ENCODE measurements at places on chromosomes 5 and 9.

DNA sequence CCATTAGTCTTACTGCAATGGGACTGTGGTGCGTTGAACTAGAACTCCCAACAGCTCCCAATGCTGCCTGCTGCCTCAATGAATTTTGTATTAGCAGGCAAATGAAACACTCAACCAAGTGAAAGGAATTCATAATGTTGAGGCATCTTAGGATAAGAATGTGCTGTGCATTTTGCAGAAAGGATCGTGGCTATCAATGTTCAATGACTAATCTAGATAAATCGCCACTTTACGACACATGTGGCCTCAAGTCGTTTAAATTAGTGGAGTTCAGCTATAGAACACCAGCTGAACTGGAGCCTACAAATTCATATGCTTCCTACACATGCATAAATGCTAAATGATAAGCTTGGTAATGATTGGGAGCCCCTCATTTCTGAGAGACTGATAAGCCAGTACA is 318.4 kb downstream of the PSAT1 start:
- DNase-seq, result no peak

DNA sequence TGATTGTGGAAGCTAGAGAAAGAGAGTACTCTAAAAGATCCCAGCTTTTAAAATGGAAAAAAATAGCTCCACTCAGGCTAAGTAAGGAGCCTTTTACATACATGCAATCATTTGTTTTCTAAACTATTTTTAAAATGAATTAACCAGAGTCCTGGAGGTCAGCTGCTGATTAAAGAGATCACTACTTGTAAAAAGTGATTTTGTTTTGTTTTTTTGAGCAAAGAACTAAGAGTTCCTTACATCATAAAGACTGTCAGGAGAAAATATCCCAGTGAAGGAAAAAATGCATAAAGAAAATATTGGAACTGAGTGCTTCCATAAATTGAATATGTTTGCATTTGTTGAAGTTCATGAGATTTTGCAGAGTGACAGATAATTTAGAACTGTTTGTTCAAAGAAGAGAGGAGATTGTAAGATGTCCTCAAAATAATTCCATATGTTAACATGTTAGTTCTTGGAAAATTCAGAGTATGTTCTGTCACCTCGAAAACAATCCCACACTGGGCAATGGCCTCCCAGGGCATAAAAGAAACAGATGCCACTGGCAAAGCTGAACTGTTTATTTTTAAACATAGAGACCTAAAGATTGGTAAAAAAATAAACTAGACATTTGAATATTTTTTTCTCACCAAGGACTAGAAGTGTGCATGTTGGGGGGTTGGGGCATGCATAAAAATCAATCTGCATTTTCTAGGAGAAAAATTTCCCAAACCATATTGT is 264.7 kb downstream of the NPR3 start:
- no peak for DNase-seq

DNA sequence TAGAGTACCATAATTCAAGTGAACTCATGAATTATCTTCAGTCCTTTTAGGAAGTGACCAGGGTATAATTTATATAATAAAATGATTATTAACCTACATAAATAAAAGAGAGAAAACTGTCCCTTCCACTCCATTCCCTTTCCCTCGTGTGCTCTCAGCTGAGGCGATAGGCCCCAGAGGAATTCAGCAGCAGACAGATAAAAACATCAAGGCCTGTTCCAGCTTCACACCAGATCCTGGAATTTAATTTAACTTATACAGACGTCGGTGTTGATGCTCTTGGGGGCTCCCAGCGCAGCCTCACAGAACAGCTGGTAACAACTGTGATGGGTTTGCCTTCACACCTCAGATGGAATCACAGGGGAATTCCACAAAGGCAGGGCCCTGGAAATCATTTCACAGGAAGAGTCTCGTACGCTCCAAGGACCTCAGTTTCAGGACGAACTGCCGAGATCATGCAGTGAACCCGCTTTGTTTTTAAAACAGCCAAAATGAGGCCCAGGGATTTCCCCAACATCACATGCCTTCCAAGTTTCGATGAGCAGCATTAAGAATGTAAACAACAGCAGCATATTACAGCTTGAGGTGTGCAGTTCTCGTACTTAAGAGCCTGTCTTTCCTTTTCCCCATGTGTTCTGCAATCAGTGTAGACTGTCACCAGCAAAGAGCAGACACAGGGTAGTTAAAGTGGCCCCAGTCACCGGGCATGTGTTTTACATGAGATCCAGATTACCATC is 73.6 kb upstream of the ALDH1B1 start:
- no peak for DNase-seq

- no peak for DNase-seq
Observed at GRCh38 chr5:126939887-126940286, 90.5 kb downstream of the MARCHF3 start.

DNA sequence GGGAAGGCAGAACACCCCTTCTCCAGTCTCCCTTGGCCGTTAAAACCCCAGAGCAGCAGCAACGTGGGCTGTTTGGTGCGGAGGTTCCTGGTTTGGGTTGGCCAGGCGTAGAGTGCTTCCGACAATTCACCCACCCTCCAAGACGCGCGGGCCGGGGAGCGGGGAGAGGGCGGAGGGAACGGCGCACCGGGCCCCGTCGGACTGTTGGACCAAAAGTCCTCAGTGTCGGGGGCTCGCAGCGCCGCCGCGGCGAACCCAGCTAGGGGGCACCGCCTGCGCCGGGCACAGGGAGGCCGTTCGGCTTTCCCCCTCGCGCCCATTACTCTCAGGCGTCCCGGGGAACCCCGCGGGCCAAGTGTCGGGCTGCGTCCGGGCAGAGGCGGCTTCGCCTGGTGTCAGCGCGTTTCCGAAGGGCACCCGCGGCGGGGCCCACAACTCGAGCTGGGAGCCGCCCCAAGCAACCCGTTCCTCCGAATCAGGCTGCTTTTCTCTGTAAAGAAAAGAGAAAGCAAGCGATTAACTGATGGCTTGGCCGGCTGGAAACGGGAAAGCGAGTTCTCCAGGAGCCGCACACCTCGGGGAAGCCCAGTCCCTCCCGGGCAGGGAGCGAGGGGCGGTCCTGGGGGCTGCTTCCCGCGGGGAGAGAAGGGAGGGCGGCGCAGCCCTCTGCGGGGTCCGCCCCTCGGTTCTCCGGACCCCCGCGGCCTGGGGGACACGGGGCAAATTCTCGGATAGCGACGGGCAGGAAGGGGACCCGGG is 145.5 kb downstream of the ERCC6L2 start:
- no peak for DNase-seq

GRCh38 chr5:3226196-3226920 is 369.3 kb upstream of the IRX1 start:
- no peak for DNase-seq

- no peak for DNase-seq
Observed at GRCh38 chr9:7984692-7985091, 185.1 kb upstream of the DMAC1 start.

DNA sequence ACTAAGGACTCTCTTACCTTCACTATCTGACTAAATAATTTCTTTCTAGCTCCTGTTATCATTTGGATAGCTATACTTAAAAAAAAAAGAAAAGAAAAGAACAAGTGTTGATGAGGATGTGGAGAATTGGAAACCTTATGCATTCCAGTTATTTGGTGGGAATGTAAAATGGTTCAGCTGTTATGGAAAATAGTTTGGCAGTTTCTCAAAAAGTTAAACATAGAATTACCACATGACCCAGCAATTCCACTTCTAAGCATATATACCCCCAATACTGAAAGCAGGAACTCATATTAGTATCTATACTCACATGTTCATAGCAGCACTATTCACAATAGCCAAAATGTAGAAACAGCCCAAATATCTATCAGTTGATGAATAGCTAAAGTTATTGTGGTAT is 61.1 kb downstream of the GNA14 start:
- DNase-seq, result no peak

All from RWPE2 (cell line).